ENCODE measurements at places on chromosomes 11 and 22.

- no peak for DNase-seq
These were observed 23.3 kb downstream of the ST3GAL4 start for GRCh38 chr11:126378763-126379162.

- DNase-seq = no peak
These were observed 90.7 kb upstream of the OR4B1 start for GRCh38 chr11:48125866-48126265.

GRCh38 chr11:66360406-66361073 lies 11.0 kb downstream of the SLC29A2 start:
- DNase-seq = no peak

- DNase-seq = no peak
These were observed 98.2 kb downstream of the AMOTL1 start for GRCh38 chr11:94866231-94866822.

DNA sequence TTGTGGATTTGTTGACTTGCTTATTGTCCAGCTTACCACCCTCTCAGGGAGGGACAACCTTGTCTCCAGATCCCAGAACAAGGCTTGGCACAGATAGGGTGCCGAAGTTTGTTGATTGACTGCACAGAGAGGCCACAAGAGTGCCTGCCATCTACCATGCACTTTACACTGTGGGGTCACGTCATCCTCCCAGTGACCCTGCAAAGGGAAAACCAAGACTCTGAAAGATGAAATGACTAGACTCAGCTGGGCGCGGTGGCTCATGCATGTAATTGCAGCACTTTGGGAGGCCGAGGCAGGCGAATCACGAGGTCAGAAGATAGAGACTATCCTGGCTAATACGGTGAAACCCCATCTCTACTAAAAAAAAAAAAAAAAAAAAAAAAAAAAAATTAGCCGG lies 4.6 kb upstream of the LTBP3 start:
- no peak for DNase-seq

DNA sequence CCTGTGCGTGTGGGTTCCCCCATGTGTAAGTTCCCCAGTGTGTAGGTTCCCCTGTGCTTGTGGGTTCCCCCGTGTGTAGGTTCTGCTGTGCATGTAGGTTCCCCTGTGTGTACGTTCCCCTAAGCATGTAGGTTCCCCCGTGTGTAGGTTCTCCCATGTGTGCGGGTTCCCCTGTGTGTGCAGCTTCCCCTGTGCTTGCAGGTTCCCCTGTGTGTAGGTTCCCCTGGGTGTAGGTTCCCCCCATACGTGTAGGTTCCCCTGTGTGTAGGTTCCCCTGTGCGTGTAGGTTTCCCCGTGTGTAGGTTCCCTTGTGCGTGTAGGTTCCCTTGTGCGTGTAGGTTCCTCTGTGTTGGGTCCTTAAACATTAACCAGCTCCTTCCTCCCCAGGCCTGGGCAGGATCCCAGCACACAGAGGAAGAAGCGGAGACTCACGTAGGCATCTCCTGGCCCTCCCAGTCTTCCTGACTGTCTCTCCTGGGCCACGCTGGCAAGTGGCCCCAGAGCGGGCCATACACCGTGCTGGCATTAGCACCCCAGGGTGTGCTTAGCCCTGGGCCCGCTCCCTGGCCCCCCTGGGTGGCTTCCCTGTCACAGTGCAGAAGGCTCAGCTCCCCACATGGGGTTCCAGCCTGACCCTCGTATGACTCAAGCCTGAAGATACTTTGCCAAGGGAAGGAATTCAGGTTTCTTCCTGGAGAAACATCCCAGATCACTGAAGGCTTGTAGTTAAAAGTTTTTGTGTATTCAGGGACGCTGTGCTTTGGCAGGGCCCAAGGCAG lies 2.8 kb upstream of the GRAMD4 start:
- no peak for DNase-seq
